ENCODE measurements at places on chromosomes 5 and 9. TPM values are rescaled to one million over a fixed set of nuclear protein-coding genes. Genes with fewer than 3 reads are reported as not detected.

GRCh38 chr5:167507463-167508233 lies 783.8 kb upstream of the WWC1 start:
- DNase-seq, result no peak

- DNase-seq, result no peak
These were observed 67.3 kb upstream of the ZFR start for GRCh38 chr5:32511776-32512374.

DNA sequence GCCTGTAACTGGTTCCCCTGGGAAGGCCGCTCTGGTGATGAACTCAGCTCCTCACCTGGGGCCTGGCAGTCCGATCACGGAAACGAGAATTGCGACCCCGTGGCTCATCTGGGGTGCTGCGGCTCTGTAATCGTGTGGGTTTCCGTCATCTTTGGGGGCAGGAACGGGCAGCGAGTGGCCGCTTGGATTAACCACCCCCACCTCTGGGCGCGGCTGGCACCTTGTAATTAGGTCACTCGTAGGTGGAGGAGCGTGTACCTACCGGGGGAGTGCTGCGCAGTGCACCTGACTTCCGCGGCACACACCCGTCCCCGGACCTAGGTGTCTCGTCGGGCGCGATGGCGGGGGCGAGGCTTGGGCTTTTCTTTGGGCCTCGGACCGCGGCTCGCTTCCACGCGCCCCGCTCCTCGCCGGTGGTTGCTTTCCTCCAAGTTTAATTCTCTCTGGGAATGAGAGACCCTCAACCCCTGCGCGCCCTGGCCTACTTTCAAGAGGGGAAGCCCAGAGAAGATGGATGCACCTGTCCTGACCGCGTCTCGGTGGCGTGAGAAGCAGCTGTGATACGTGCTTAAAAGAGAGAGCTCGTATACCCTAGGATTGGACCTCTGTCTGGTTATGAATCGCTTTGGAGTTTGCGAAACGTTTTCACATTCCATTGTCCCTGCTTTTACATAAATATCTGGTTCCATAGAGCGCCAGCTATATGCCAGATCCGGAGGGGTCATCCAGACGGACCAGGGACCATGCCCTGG lies 744 bp upstream of the PPP2CA start:
- DNase-seq, result no peak

GRCh38 chr5:9707732-9708462 lies 77.7 kb upstream of the TAS2R1 start:
- no peak for DNase-seq

DNA sequence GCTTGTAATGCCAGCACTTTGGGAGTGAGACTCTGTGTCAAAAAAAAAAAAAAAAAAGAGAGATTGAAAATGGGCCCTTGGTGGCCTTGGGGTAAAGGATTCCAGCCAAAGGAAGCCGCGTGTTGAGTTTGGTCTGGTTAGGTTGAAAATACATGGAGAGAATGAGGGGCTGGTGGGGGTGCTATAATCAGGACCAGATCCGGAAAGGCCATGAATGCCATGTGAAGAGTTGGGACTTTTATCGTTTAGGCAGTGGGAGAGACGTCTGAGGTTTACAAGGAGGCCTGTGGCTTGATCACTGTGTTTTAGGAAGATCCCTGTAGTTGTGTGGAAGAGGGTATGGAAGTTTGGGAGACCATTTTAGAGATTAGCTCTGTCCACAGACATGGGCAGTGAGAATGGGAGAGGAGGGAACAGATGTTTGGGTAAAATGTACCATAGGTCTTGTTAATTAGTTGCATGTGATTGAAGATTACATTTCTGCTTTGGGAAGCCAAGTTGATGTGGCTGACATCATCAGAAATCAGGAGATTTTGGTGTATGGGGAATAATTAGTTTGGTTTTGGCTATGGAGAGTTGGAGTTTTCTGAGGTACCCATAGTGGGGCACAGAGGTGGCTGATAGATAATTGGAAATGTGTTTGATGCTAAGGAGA lies 3.5 kb downstream of the MSANTD3 start:
- no peak for DNase-seq

GRCh38 chr5:170070556-170071412 lies 34.9 kb upstream of the FOXI1 start:
- peak; percentile 38 for DNase-seq

GRCh38 chr5:175582697-175583096 lies 75.2 kb upstream of the HRH2 start:
- DNase-seq, result no peak

DNA sequence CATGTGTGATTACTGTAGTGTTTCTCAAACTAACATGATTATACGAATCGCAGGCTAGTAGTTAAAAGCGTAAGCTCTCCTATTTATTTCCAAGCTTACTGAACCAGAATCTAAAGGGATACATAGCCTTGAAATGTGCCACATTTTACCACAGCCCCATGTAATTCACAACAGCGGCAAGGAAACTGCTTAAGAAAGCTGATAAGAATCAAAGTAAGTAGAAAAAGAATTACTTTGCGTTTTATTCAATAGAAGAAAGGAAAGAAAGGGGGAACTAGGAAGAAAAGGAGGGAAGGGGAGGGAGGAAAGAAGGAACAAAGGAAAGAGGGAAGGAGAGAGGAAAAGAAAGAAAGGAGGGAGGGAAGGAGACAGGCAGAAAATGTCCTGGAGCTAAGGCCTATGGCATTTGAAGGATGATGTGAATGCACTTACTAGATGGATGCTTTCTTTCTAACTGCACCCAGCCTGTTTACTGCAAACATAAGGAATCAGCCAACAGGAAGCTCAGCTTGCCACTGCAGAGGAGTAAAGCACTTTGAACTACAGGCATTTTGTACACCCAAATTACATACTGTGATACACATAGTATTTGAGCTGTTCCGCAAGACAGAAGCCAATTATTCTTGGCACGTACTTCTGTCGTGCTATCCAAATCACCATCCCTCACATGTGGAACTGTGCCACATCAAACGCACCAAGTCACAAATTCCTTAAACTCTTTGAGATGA lies 521.7 kb downstream of the RAB3C start:
- no peak for DNase-seq

MIGA2 gene
- polyA plus RNA-seq, result 19.2 TPM

TNIP1 gene
- polyA plus RNA-seq, result 62.1 TPM

Data from right renal pelvis (tissue), 4 donors.